ENCODE measurements at places on chromosomes 11 and 22.

DNA sequence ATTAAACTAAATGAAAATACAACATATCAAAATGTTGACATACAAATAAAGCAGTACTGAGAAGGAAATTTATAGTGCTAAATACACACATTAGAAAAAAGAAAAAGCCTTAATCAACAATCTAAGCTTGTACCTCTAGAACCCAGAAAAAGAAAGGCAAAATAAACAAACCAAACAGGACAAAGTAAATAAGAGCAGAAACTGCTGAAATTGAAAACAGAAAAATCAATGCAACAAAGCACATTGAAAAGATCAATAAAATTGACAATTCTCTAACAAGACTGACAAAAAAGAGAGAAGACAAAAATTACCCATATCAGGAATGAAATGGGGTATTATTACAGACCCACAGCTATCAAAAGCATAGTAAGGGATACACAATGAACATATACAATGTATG, 21.0 kb downstream of the DCUN1D5 start:
- no peak for DNase-seq

DNA sequence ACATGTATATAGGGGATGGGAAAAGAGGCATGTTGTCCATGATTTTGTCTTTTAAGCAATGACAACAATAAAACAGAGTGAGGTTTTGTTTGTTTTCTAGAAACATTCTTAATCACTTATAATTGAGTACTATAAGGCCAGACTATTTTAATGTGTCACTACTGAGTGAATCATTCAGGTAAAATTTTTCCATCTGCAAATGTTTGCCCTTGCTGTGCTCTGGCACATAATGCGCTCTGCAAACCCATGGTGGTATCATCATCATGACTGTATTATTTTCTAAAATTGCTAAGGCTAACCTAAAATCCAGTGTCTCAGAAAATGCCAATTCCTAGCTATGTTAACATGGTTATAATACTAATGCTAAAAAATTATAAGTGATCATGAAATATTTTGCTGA, 261.2 kb downstream of the CADM1 start:
- no peak for DNase-seq

GRCh38 chr11:103927535-103927934, 108.9 kb upstream of the DDI1 start:
- no peak for DNase-seq

GRCh38 chr11:12922980-12923507, 86.1 kb upstream of the RASSF10 start:
- no peak for DNase-seq

DNA sequence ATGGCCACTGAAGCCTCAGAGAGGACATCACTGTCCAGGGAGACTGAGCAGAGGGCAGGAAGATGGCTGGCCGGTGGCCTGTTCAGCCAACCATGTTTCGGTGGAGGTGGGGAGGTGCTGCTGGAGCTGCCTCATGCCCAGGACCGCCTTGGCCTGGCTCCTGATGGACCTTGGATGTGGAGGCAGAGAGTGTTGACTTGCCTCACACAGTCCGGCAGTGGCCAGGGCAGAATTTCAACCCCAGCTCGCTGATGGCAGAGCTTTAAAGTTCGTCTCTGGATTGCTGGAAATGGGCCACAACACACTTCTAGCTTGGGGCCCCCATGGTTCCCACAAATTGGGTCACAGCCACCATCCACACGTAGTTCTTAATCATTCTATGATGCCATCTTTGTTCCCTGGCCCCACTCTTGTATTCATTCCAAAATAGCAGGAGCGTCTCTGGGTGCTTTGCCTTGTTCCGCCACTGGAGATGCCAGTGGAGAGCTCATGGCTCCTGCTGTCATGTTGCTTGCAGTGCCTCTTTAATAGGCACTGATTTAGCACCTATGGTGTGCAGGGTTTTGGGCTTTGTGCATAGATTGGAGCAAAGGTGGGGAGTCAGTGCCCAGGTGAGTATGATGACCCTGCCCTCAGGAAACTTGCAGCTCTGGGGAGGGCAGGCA, 5.6 kb downstream of the MAPK8IP1 start:
- no peak for DNase-seq

DNA sequence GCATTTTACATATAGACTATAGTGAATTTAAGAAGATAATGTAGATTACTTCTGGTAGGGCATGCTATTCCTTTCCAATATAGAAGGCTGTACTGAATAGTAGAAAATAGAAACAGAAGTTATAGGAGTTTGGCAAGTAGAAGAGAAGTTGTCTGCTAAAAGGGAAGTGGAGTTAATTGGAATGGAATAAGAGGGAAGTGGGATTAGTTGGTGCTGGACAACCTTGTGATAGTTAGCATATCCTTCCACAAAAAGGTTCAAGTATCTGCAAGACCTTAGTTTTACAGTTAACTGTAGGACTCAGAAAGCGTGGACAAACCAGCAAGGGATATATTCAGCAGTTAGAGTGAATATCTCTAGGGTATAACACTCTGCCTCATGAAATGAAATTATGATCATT, 185.5 kb downstream of the SWAP70 start:
- DNase-seq = no peak

- DNase-seq = no peak
These were observed 7.3 kb upstream of the SPINDOC start for GRCh38 chr11:63805844-63806415.

DNA sequence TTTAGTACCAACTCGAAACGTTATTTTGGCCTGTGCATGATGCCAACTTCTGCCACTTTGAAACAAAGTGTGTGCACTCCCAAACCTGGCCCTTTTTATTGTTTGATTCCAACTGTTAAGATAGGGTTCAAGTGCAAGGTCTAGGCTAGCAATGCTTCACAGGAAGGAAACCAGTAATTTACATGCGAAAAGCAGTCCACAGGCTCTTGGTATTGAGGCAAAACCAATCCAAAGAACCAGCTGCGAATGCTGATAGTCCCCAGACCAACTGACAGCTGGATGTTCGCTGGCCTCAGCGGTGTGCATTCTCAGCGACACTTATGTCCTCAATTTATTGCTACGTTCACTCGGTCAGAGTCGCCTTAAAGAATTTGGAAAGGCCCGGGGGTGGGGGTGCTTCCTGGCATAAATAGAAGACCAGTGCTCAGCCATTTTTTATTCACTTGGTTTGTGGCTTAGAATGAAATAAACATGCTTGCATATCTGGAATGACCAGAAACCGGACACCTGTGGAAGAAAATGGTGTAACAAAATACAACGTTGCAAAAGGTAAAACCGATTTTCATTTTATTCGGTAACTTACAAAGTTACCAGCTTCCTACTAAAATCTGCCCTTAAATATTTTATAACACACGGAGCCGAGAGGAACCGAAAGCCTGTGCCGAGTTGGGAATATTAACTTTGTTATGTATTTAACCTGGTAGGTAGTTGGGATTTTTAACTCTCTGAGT, 1.6 kb downstream of the CPT1A start:
- no peak for DNase-seq

DNA sequence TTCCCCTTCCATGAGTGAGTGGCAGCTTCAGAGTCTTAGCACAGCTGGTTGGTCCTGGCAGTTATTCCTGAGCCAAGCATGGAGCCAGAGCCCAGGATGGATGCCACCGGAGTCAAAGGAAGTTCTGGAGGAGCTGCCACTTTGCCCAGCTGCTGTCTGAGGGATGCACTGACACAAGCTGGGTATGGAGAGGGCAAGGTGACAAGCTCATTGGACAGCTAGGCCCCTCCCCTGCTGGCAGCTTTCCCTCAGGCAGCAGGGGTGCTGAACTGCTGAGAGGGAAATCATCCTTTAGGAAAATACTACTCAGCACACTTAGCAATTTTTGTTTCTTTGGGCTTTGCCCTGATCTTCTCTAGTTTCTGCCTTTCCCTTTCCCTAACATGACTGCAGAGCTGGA, 99.3 kb upstream of the SESN3 start:
- DNase-seq = no peak

- DNase-seq = no peak
These were observed 671 bp upstream of the PICALM start for GRCh38 chr11:86069408-86070101.

GRCh38 chr22:28222571-28222970, 303.5 kb upstream of the PITPNB start:
- DNase-seq = no peak

DNA sequence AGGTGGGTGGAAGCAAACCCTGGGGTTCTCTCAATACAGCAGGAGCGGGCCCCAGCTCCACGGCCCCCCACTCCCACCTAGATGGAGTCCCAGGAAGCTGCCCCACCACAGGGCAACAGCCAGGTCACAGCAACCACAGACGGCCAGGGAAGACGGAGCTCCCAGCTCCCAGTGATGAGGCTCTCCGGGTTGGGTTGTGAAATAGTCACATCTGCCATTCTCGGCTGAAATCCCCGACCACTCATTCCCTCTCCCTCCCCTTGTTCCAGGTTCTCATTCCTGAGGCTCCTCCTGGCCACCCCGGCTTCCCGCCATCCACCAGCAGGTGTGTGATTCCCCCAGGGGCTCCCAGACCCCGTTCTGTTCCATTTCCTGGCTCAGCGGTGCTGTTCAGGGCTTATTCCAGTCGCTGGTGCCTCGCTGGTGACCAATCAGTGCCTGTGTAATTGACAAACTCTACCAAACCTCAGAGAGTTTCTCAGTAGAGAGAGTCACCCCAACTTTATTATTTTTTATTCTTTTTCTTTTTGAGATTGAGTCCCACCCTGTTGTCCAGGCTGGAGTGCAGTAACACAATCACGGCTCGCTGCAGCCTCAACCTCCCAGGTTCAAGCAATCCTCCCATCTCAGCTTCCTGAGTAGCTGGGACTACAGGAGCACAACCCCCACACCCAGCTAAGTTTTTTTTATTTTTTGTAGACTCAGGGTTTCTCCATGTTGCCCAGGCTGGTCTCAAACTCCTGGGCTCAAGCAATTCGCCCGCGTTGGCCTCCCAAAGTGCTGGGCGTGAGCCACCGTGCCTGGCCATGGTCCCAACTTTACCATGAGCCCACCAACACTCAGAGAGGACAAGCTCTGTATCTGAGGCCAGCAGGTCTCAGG, 63.2 kb downstream of the SHANK2 start:
- DNase-seq = no peak
